KBM-7 (cell line): ENCODE measurements at places on chromosomes 12 and 14.

GRCh38 chr14:76193696-76194095 is 42.0 kb downstream of the GPATCH2L start:
- no peak for DNase-seq

DNA sequence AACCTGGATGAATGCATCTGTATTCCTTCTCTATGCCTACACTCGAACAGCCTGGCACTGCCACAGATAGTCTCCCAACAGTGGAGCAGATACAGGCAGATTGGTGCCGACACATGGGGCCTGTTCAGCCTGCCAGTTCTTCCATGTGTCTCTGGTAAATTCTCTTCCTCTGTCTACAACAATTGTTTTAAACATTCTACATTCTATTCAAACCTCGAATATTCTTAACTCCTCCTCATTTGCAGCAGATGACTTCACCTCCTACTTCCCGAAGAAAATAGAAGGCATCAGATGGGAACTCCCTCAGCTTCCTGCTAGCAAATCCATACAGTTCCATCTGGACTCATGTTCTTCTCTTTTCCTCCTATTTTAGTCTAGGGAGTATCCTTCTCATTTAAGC is 43.1 kb upstream of the OTOGL start:
- DNase-seq: no peak

GRCh38 chr12:130460611-130461446 is 123.1 kb downstream of the PIWIL1 start:
- no peak for DNase-seq

GRCh38 chr12:42217656-42218055 is 20.4 kb downstream of the YAF2 start:
- no peak for DNase-seq

DNA sequence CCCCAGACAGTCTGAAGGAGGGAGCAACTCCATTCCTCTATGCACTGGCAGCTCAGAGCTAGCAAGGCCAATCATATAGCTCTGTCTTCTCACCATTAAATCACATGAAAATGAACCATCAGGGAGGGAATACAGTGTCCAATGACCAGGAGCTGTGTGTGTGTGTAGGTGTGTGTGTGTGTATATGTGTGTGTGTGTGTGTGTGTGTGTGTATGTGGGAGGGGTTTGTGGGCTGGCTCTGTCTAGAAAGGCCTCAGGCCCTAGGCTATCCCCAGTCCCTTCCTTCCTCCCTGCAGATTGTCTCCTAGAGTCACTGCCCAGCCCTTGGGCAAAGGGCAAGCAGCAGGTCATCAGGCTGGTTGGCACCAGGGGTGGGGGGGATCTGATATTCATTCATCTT is 5.7 kb upstream of the SUSD6 start:
- DNase-seq: no peak
